ENCODE measurements at places on chromosomes 16 and 17.
A peak's percentile ranks its signal among the peaks of the same experiment; 100 is the strongest.

DNA sequence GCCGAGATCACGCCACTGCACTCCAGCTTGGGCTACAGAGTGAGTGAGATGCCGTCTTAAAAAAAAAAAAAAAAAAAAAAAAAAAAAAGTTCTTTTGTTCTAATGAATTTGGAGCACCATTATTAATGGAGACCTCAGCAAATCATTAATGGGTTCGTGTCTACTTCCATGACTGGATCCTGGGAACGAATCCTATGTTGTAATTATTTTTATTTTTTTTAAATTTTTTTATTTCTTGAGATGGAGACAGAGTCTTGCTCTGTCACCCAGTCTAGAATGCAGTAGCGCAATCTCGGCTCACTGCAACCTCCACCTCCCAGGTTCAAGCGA lies 30.7 kb downstream of the SPOP start:
- DNase-seq: no peak

GRCh38 chr17:7748076-7748775 lies 30.7 kb downstream of the DNAH2 start:
- DNase-seq: peak; percentile 15

GRCh38 chr17:64687961-64688360 lies 25.9 kb upstream of the SMURF2 start:
- no peak for DNase-seq

DNA sequence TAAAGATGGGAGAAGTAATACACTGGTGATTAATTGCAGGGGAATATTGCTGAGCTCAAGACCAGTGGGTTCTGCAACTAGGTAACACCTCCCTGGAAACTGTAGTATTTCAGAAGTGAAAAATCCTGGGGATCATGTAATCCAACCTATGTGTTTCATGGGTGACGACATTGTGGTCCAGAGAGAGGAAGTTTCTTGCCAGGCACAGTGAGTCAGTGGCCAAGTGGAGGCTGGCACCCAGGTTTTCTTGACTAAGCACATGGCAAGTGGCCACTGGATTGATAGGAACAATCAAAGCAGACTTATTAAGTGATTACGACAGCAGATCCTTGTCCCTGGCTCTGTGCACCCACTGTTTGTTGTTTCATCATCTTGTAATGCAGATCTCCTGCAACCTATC lies 14.6 kb upstream of the CIITA start:
- DNase-seq: peak; percentile 92

DNA sequence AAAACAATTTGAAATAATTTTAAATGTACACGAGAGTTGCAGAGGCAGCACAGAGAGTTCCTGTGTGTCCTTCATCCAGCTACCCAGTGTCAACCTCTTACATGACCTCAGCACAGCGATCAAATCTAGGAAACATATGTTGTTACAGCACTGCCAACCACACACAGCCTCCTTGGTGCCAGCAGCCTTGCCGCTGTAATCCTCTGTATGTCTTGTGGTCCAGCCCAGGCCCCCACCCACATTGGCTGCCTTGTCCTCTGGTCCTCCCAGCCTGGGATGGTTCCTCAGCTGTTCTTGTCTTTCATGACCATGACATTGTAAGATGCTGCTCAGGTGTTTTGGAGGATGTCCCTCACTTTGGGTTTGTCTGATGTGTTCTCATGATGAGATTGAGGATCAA lies 178.0 kb downstream of the RPTOR start:
- DNase-seq: no peak

DNA sequence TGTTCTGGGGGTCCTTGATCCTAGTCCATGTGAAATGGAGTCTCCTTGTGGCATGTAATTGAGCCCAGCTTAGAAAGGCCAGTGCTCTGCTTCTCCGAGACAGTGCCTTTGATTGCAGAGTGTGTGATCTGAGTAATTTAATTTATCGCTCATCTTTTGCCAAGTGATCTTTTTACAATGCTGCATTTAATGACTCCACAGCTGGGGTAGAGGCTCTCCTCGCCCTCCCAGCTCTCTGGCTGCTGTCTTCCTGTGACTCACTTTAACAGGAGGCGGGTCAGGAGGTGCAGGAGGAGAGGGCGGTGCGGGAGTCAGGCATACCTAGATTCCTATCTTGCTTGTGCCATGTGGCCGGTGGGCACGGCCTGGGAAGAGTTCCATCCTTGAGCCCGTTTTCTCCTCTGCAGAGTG lies 113.4 kb upstream of the FOXF1 start:
- DNase-seq: peak; percentile 91

DNA sequence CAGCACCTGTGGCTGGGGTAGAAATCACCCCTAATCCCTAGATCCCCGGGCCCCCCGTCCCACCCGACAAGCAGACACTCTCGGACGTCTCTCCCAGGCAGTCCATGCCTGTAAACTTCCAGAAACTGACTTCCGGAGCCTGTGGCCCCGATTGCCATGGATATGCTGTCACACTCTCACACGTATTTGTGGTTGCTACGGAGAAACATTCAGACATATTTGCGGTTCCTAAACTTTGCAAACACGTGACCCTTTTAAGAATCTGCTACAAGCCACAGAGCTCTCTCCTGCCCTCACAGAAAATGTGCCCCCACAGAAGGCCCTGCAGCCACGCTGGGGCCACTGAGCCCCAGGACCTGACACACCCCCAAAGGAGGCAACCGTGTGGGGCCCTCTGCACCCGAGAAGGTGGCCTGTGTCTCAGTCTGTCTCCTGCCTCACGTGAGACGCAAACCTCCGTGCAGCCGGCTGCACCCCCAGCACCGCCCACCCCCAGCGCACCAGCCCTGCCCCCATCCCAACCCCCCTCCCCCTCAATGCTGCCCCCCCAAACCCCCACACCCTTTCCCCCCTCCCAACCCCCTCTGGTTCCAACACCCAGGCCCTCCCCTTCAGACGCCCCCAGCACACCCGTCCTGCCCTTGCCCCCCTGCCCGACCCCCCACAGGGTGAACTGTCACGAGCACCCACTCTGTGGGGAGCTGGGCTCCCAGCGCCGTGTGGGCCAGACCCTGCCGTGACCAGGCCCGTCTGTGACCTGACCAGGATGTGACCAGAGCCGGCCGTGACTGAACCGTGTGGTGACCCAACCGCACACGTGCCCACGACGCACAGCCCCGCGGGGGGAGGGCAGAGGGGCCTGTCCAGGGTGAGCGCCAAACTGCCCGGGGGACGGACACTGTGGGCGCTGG lies 66.3 kb upstream of the METRNL start:
- DNase-seq: peak; percentile 88

DNA sequence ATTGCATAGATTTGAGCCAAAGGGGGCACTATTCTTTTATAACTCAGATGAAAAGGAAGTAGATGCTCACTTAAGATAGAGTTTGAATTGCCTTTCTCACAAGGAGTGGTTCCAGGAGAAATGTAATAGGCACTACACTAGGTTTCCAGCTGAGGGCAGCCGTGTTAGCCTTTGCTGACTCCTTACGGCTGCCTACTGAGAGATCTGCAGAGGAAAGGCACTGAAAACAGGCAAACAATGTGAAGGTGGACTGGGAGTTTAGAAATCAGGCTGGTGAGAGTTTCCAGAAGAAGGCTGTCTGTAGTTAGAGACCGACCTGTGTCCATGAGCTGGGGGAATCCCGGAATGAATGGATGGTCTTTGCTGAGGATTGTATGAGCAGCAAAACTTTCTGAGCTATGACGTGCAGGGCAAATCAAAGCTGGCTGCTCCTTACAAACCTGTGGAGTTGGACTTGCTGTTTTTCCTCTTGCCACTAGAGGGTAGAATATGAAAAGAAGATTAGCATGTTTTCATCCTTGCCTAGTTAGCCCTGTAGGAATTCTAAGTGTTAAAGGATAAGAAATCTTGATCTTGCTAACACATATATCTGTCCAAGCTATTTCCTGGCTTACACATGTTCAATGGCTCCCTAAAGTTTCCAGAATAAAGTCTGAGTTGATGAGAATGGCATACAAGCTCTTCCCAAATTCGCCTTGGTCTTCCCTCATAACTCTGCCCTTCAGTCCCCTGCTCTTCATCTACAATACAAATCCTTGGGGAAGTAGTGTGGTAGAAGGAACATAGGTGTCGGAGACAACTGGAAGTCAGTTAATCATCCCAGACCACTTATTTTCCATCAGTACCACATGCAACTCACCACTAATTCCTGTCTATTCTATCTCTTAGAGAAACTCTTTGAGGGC lies 20.1 kb upstream of the TAOK1 start:
- DNase-seq: peak; percentile 90

GRCh38 chr17:379531-380465 lies 27.2 kb upstream of the RPH3AL start:
- DNase-seq: no peak

- DNase-seq: peak; percentile 46
These were observed 6.3 kb downstream of the VWA3A start for GRCh38 chr16:22098405-22099255.

DNA sequence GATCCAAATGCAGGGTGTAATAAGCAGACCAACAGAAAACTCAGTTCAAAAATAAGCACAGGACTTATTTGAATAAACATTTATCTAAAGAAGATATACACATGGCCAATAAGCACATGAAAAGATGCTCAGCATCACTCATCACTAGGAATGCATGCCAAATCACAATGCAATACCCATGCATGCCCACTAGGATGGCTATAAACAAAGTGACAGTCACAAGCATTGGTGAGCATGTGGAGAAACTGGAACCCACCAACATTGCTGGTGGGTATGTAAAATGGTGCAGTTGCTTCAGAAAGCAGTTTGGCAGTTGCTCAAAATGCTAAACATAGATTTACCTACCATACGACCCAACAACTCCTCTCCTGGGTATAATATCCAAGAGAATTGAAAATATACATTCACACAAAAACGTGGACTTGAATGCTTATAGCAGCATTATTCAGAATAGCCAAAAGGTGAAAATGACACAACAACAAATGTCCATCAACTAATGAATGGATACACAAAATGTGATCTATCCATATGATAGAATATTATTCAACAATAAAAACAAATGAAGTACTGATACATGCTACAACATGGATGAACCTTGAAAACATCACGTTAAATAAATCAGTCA lies 20.1 kb downstream of the UBE2O start:
- DNase-seq: no peak

- peak; percentile 16 for DNase-seq
These were observed 185.5 kb downstream of the LGALS9B start for GRCh38 chr17:20281860-20282259.

DNA sequence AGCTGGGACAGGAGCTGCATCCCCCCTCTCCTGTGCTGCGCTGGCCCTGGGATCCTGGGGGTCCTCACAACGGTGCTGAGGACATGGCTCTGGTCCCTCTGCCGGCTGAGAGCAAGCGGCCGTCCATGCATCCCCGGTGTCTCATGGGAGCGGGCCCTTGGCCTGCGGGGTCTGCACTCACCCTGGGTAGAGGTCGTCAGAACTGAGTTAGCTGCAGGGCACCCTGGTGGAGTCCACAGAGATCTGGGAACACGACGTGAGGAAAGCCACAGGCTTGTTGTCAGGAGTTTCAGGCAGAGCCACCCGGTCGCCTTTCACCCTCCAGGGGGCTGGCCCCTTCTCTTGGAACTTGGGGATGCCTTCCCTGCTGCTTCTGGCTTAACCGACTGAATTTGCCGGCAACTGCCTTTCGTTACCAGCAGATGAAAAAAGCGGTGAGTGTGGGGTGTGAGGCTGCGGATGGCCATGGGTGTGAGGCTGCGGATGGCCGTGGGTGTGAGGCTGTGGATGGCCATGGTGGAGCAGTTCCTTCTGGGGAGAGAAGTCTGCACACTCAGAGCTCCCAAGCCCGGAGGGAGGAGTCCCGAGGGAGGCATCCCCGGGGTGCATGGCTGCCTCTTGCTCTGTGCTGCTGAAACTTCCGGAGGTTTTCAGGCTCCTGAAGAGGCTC lies 81.7 kb downstream of the LMF1 start:
- DNase-seq: no peak

DNA sequence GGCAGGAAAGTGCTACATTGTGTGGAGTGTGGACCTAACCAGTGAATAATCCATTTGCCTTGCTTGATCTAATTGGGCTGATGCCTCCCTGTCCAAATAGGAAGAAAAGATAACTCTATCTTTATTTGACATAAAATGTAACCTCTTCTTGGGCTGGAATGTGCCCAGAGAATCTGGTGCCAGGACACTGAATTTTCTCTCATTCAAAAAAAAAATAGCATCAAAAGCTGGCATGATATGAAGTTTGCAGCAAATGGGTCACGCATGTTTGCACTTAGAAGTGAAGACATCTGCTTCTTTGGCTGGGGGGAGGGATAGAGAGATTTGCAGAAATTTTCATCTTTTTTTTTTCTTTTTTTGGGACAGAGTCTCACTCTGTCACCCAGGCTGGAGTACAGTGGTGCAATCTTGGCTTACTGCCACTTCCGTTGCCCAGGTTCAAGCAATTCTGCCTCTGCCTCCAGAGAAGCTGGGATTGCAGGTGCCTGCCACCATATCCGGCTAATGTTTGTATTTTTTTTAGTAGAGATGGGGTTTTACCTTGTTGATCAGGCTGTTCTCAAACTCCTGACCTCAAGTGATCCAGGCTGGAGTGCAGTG lies 478.2 kb upstream of the EEF2KMT start:
- no peak for DNase-seq

GRCh38 chr17:10018461-10018891 lies 113.4 kb upstream of the RCVRN start:
- DNase-seq: no peak

DNA sequence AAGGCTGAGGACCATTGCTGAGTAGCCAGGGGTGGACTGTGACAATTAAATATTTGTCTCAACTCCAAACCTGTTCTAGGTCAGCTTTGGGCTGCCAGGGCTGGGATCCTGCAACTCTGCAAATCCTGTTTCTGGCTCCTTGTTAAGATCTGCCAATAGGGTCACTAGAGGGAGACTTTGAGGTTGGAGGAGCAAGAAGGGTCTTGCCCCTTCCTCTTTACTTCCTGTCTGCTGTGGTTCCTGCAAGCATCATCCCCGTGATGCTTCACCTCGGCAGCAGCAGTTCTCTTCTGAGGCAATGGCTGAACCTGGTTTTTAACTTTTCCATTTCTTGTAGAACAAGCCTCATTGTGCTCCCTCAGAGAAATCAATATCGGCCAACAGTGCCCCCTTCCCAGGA lies 124.6 kb downstream of the IRX5 start:
- DNase-seq: no peak

GRCh38 chr17:21043296-21044232 lies 753 bp upstream of the USP22 start:
- peak; percentile 100 for DNase-seq

DNA sequence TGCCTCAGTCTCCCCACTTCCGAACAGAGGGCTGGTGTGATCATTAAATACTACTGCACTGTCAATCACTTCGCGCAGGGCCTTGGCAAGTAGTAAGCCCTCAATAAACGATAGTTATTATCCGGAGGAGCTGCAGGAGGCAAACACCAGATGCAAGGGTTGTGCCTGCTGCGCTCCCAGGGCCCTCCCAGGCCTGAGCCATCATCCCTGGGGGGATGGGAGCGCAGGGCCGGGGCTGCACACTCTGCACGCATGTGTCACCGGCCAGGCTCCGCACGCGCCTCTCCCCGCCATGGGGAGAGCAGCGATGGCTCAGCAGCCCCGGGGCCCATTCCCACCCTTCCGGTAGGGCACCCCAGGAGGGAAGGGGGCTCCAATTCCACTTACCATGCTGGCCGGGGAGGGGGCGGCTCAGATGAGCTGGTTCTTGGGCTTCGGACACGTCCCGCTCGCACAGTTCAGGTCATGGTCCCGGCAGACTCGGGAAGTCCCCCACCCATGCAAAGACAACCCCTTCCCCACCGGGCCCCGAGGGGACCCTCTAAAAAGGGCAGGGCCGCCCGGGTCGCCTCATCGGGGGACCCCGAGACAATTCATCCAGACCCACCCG lies 681 bp downstream of the XPO6 start:
- peak; percentile 61 for DNase-seq

GRCh38 chr16:3431779-3432219 lies 11.5 kb downstream of the ZNF597 start:
- peak; percentile 23 for DNase-seq
